EL (cell line): ENCODE measurements at places on chromosomes 16 and 17.
A peak's percentile ranks its signal among the peaks of the same experiment; 100 is the strongest.

DNA sequence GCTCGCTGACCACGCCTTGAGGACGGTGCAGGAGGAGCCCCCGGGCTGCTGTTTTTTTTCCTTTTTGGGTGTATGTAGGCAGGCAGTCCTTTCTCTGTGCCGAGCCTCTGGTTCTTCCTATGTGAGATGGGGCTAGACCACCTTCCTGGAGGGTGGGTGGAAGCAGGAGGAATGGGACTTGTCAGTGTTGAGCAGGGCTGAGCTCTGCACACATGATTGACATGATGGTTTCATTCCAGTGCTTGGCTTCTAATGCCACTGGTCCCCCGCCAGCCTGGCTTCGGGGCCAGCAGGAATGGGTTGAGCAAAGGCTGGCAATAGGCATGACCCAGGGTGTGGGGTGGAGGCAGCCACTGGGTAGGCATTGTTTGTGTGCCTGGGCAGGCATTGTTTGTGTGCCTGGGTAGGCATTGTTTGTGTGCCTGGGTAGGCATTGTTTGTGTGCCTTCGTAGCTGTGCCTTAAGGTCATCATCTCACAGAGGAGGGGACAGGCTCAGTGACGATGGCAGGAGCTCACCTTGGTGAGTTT, 14.2 kb upstream of the ADCY7 start:
- DNase-seq: no peak

GRCh38 chr17:34146440-34147043, 108.5 kb upstream of the CCL2 start:
- DNase-seq: no peak

DNA sequence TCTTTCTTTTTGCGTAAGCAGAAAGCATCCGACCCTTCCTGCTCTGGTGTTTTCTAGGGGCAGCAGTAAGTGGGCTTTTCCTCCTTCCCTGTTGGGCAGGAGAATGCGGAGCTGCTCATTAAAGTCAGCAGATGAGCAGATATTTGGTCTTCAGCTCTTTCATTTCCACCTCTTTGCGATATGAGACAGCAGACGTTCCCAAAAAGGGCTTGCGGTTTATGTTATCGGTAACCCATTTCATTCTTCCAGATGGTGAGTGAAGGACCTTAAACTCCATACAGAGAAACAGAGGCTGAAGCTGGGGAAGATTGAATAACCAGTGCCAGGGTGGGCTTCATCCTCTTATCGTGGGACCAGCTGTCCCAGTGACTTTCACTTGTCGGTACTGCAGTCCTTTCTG, 40.7 kb downstream of the KSR1 start:
- no peak for DNase-seq

GRCh38 chr17:76265624-76266243, 586 bp downstream of the UBALD2 start:
- peak; percentile 56 for DNase-seq

DNA sequence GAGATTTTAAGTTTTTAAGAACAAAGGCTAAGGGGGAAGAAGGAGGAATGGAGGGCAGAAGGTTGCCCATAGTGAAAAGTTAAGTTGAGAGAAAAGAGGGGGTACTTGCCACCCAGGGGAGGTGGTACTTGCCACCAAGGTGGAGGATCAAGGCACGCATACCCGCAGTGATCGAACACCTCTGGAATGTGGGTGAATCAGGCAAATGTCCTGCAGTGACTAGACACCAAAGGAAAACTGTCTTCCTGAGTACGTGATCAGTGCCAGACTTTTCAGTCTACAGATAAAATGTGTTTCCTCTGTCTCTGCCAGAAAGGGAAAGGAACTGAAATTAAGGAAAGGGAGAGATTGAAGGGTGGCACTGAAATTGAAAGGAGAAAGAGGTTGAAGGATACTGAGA, 2285.3 kb downstream of the TP53TG3F start:
- no peak for DNase-seq

- peak; percentile 82 for DNase-seq
Observed at GRCh38 chr16:10098991-10099390, 83.2 kb downstream of the GRIN2A start.

GRCh38 chr16:51931653-51932052, 615.3 kb downstream of the TOX3 start:
- no peak for DNase-seq

DNA sequence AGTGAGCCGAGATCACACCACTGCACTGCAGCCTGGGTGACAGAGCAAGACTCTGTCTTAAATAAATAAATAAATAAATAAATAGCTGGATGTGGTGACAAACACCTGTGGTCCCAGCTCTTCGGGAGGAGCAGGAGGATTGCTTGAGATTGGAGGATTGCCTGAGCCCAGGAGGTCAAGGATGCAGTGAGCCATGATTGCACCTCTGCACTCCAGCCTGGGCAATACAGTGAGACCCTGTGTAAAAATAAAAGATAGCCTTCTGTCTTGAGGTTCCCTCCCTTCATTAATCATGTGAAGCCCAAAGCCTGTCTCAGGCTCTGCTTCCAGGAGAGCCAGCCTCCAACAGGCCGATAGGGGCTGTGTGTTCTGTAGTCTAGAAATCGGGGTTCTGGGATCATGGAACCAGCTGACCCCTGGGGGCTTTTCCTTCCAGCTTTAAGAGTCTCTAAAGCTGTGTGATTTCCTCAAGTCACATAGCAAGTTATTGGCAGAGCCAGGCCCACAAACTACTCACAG, 34.5 kb upstream of the IL34 start:
- no peak for DNase-seq
